ENCODE measurements at places on chromosomes 2 and 18.

GRCh38 chr2:70835643-70836042 is at the start of gene CD207:
Gene CD207 (minus strand): TSS chr2:70835816. CDS start chr2:70835776, 40 bp downstream.
- no peak for DNase-seq

- DNase-seq = peak; percentile 23
Observed at GRCh38 chr2:121897335-121897970, 142.0 kb downstream of the TSN start.

- no peak for DNase-seq
Observed at GRCh38 chr2:224975761-224976160, 66.5 kb downstream of the DOCK10 start.

DNA sequence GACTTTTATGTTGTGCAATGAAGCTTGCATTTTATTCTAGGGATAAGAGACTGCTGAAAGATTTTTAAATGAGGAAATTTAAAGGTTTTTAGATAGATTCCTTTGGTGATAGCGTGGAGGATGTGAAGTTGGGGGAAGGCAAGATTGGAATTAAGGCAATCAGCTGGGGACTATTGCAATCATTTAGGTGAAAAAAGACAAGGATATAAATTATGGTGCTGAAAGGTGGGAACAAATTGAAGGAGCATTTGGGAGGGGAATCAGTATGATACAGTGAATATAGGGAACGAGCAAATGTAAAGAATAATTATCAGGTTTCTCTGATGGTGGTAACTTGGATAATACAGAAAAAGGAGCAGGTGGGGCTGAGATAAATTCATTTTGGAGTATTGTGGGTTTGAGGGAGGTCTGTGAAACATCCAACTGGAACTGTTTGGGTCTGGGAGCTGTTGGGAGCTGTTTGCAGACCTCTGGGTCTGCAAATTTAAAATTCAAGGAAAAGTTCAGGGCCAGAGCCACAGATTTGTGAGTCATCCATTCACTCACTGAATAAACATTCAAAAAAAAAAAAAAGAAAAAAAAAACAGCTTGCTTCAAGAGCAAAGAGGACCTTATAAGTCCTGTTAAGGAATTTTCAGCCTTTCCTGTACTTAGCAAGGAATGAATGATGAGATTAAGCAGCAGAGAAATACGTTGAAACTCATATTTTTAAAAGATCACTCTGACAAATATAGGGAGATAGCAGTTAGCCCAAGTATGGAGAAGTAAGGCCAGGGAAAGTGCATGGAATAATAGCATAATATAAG is 257.5 kb upstream of the FN1 start:
- DNase-seq = no peak

- DNase-seq = no peak
Observed at GRCh38 chr18:48392268-48392667, 16.9 kb downstream of the ZBTB7C start.

- DNase-seq = no peak
Observed at GRCh38 chr2:212535996-212536816, 2.4 kb downstream of the ERBB4 start.

GRCh38 chr2:203758841-203759689 is 52.6 kb downstream of the CD28 start:
- DNase-seq = no peak

DNA sequence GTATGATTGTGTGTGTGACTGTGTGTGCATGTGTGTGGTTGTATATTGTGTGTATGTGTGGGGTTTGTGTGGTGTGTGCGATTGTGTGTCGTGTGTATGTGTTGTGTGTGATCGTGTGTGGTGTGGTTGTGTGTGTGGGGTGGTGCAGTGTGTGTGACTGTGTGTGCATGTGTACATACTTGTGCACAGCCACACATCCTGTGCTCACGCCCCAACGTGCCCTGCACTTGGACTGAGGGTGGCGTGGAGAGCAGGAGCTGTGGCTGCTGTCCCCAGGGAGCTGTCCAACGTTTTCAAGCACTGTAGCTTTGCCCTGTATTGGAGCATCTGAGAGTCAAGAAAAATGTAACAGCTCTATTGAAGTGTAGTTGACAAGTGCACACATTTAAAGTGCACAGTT is 243.2 kb upstream of the HDAC4 start:
- no peak for DNase-seq

DNA sequence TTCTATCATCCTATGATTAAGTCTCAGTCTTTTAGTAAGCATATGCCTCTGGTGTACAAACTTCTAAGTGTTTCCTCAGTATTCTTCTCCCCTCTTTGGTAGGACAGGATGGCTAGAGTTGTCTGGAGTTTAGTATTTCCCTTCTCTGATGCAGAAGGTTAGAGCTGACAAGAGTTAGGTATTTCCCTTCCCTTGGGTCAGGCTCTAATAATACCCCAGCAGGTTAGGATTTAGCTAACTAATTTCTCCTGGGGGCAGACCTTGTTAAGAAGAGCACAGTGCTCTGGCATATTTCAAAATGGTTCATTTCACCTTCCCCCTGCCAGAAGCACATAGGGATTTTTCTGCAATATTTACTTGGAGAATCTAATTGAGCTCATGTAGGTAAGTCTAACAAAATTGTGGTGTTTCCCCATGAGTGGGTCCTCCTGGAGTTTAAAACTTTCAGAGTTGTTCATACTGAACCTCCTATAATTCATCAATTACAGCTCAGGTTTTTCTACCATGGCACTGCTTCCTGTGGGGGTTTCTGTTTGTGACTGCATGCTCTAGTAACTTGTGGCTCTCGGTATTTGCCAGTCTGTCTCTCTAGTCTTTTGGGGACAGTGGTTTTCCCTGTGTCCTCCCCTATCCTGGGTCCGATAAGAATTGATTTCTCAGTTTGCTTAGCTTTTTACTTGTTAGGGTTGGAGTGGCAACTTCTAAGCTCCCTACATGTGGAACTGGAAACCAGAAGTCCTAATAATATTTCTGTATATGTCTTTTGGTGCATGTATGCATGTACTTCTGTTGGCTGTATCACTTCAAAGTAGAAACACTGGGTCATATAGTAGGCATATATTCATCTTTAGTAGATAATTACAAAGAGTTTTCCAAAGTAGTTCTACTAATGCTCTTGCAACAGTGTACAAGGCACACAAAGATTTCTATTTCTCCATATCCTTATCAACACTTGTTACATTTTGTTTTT is 77.7 kb downstream of the GDF7 start:
- DNase-seq = no peak

DNA sequence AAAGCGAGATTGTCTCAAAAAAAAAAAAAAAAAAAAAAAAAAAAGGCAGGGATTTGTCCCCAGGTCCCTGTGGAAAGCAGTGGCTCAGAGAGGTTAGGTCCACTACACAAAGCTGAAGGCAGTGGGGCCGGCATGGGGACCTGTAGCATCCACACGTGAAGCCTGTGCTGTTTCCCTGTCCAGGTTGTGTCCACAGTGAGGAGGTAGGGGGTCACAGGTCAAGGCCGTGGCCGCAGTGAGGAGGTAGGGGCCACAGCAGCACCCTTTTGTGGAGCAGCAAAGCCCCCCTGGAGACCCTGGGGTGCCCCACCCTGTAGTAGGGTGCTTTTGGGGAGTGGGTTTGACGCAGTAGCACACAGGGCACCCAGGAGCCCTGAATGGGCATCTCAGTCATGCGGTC is 14.0 kb downstream of the TMEM177 start:
- DNase-seq = no peak

DNA sequence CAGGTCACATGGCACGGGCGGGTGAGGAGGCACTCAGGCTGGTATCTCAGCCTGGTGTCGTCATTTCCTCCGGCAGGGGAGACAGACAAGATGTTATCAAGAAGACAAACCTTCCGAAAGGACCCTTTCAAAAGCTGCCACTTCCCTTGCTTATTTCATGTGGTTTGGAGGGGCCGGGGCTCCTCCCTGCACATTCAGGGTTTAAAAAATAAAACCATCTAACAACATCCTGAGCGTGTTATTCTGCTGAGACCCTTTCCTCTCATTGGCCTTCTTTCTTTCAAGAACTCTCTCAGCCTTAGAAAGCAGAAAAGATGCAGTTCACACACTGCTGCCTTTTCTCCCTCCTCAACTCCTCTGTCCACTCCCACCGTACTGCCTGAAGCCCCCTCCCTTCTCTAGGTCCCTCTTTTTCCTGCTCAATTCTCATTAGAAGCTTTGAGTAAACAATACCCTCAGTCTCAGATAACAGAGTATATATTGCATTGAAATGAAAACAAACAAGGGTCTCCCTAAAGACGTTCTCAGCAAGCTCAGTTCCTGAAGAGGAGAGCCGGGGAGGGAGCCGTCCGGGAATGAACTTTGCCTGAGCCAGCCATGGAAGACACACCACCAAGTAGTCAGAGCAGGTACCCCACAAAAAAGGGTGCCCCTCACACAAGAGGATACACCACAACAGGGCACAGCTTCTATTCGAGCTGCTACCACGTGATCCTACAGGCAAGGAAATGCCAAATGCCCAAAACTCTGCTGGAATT is 9.7 kb downstream of the SMAD7 start:
- no peak for DNase-seq

GRCh38 chr2:75068546-75068945 is 110.1 kb downstream of the POLE4 start:
- DNase-seq = no peak

GRCh38 chr2:237729681-237730475 is 68.7 kb upstream of the RBM44 start:
- no peak for DNase-seq

- no peak for DNase-seq
Observed at GRCh38 chr2:217944923-217945322, 57.9 kb downstream of the TNS1 start.

GRCh38 chr18:58591286-58591685 is 37.6 kb downstream of the ALPK2 start:
- no peak for DNase-seq

DNA sequence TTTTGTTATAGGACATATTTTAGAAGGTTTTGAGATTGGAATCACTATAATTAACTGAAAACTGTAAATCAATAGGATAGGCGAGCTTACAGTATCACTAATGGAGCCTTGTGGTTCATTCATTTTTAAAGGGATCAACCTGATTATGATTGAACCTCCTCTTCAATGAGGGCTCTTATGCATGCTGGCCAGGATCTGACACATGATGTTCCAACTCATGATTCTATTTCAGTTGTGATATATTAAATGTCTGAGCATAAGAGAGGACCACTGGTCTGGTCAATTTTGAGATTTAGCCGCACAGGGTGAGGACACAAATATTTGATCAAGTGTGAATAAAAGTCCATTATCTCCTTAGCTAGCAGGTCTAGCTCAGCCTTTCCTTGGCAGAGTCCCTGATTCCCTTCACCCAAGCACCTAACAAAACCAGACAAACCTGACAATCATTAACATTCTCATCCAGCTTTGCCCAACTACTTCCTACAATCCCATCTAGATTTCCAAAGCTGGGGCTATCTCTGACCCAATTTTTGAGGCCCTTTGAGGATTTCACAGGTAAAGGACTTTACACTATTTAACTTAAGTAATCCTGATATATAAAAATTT is 6.9 kb upstream of the MAP4K4 start:
- no peak for DNase-seq

GRCh38 chr18:77109648-77110019 is 22.9 kb downstream of the MBP start:
- DNase-seq = no peak

DNA sequence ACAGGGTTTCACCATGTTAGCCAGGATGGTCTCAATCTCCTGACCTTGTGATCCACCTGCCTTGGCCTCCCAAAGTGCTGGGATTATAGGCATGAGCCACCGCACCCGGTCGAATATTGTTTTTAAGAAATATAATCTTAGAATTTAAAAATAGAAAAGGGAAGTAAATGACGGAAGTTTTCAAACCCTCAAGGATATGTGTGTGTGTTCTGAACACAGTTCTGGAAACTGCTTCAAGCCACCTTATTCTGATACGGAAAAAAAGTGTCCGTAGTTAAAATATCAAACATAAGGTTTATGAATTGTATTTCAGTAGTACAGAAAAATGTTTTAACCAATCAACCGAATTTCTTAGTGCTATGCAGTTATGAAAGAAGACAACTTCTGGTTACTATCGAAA is 115.9 kb downstream of the UPP2 start:
- DNase-seq = no peak

GRCh38 chr18:12066910-12067511 is 26.6 kb upstream of the ANKRD62 start:
- no peak for DNase-seq

DNA sequence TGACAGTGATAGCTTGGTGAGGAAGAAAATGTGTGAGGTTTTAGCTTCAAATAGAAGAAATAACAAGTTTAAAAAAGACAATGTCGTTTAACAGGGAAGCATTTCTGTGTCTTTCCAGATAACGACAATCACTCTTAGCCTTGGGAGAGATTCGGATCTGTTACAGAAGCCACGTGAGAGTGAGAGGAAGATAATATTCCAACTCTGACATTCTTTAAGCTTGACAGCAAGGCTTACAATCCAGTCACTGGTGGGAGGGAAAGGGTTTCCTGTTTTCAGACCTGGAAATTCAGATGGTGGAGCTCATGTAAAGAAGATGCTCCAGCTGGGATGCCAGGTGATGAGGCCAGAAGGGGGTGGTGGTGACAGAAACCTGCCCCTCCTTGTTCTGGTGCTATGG is 30.8 kb downstream of the FBXO48 start:
- no peak for DNase-seq
